ENCODE measurements at places on chromosomes 5 and 9. TPM values are rescaled to one million over a fixed set of nuclear protein-coding genes. Genes with fewer than 3 reads are reported as not detected.

PTPN3 gene
- not detected for total RNA-seq

GNAQ gene
- 17.8 TPM for total RNA-seq

ADRB2 gene
- 78.9 TPM for total RNA-seq

GRCh38 chr5:1808439-1808838, 7.2 kb downstream of the NDUFS6 start:
- H3K4me1 ChIP-seq = no peaks in the 10 kb centered on the region
- no peaks in the 10 kb centered on the region for H3K27me3 ChIP-seq
- no peak overlapping the region for H3K4me3 ChIP-seq
- no peak overlapping the region for H3K27ac ChIP-seq

DNA sequence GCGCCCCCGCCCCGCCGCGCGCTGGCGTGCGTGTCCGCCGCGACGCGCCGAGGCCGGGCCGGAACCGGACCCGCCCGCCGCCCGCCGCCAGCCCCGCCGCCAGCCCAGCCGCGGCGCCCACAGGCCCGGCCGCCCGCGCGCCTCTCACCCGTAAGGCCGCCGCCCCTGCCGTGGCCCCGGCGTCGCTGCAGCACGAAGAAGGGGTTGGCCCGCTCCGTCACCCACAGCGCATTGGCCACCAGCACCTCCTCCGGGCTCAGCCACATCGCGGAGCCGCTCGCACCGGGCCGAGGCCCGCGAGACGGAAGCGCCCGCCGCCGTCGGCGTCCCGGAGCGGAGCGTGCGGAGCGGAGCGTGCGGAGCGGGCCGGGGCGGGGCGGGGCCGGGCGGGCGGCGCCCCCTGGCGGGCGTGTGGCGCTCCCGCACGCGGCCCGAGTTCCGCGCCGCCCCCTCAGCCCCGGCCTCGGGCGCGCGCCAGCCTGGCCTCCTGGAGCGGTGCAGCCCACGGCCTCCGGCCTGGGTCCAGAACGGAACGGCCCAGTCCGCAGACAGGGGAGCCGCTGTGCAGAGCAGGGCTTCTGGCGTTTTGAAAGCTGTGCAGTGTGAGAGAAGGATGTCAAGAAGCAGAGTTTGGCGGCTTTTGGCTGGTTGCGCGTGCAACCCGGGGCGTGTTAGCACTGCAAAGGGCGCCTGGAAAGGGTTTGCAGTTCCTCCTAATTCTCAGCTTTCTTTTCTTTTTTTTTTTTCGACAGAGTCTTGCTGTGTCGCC, at the start of gene TBC1D9B:
TSS of gene TBC1D9B (minus strand) at position 342 of the 769 bp plus-strand sequence. CDS start at position 266, 76 bp downstream.
- DNase-seq = peak; percentile 68
- peaks cover 23% of the 10 kb centered on the region for H3K4me1 ChIP-seq
- H3K27ac ChIP-seq = no peak within 1 kb of the TSS
- H3K4me3 ChIP-seq = peak within 1 kb of the TSS; percentile 55
- H3K36me3 ChIP-seq = peaks cover 11% of the 10 kb centered on the region
- H3K27me3 ChIP-seq = no peaks in the 10 kb centered on the region

Data from natural killer cell (primary cell).